ENCODE measurements at places on chromosomes 7 and 10.

DNA sequence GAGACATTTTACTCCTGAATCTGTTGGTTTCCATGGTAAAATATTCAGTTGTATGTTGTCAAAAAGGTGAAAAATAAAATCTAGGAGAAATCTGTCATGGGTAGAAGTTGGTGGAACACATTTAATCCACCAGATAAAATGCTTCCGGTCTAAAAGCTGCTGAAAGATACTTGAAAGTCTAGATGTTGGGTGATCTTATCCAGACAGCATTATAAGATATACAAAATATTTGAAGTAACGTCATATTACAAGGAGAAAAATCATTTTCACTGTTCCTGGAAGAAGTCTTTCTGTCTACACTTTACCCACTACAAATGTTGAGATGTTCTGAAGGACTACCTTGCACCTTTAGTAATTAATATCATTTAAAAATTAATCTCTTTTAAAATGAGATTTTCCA is 40.9 kb downstream of the CALD1 start:
- DNase-seq: no peak

DNA sequence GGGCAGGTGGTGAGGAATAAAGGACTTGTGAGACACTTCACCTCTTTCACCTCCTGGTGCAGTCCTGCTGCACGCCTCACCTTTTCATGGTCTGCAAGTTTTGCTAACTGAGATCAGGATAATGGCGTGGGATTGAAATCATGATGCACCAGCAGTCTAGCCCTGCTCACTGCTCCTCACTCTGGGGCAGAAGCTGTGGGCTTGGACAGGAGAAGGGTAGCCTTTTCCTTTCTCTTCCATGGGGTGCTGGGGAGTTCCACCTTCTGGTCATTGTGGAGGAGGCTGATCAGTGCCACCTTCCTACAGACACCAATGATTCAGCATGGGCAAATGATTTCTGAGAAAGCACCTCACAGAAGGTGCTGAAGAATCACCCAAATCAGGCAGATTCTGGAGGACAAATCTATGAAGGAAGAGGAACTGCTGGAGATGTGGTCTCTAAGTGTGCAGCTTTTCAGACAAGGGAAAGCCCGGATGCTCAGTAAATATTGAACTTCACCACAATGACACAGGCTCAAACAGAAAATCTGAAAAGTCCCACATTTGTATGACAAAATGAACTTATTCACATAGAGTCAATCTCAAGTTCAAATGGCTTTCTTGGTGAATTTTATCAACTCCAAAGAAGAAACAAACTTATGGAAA is 19.7 kb downstream of the MBL2 start:
- DNase-seq: no peak

GRCh38 chr10:5774987-5775620 is 38.1 kb downstream of the GDI2 start:
- DNase-seq: no peak

DNA sequence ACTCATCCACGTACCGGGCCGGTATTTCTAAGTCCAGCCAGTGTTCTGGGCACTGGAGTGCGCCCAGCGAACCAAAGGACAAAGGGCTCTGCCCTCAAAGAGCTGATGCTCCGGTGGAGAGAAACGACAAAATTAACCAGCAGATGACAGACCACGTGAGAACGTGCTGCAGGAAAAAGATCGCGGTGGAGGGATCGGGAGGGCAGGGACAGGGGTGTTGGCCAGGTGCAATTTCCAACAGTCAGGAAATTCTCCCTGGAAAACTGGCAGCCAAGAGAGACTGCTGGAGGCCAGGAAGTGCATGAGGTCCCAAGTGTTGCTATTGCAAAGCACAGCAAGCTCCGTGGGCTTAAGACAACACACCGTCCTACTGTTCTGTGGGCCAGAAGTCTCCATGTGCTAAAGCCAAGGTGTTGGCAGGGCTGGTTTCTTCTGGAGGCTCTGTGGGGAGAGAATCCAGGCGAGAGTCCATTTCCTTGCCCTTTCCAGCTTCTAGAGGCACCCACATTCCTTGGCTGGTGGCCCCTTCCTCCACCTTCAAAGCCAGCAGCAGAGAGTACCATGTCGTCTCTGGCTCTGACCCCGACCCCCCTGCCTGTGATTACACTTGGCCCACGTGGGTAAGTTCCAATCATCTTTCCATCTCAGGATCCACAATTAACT is 21.3 kb upstream of the AMZ1 start:
- DNase-seq: no peak

- no peak for DNase-seq
Measured at GRCh38 chr10:15760681-15761080, 41.0 kb upstream of the ITGA8 start.

DNA sequence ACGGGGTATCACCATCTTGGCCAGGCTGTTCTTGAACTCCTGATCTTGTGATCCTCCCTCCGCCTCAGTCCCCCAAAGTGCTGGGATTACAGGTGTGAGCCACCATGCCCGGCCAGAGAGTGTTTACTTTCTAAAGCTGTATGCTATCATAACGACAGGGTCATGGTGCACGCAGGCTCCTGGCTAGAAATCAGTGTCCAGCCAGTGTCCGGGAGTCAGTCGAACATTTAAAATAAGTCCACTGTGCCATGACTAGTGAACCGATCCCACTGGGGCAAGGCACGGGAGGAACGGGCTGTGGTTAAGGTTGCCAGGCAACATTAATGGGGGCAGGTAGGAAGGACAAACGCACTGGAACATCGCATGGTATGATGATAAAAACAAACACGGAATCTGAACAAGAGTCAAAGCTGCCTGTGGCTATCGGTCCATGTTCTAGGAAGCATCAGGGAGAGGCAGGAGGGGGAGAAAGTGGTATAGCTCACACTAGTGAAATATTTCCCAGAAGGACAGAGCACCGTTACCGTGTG is 89.0 kb upstream of the SEPHS1 start:
- no peak for DNase-seq

- no peak for DNase-seq
Measured at GRCh38 chr10:60942788-60943315, 1.1 kb downstream of the RHOBTB1 start.

DNA sequence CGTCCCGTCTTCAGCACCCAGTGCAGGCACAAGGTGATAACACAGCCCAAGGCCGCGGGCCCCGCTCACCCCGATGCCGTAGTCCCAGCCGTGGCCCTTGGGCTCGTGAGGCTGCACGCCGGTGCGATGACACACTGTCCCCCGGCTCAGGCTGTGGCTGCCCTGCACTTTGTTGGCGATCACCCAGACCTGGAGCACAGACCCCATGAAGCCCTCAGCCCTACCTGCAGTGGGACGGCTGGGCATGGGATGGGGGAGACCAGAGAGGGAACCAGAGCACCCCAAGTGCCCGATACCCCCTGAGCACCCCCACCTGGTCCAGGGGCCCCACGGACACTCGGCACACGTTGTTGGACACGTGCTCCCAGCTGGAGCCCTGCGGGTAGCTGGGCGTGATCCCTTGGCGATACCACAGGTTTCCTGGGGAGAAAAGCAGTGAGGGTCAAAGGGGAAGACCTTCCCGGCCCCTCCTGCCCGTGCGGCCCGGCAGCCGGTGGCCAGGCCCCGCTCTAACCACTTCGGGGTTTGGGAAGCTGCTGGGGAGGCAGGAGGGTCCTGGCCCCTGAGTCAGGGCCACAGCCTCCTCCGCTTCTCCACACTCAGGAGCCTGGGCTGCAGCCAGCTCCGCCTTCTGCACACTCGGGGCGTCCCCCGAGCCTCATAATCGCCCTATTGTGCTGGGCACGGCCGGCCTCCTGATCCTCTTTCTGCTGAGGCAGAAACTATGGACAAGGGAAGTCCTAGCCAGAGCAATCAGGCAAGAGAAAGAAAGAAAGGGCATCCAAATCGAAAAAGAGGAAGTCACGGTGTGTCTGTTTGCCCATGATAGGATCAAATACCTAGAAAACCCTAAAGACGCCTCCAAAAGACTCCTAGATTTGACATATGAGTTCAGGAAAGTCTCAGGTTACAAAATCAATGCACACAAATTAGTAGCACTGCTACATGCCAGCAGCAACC is 6.7 kb downstream of the BHLHA15 start:
- no peak for DNase-seq

DNA sequence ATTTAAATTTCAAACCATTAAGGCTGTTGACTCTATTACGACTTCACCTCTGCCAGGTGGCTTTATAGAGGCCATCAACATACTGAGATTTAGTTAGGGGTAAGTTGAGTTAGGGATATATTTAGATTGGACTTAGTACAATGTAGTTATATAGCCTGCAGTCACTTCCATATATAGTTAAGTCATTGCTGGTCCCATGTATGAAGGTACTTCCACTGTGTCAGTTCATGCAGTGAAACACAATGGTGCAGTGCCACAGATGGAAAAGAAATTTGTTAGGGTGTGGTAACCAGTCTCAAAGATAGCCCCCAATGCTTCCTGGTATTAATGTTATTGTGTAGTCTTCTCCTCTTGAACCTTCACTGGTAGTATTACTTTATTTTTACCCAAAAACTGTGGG is 12.6 kb upstream of the TSPAN13 start:
- DNase-seq: no peak

Measured in SW 1271 (cell line).